CD4-positive, alpha-beta T cell (primary cell): ENCODE measurements at places on chromosomes 11 and 22. TPM values are rescaled to one million over a fixed set of nuclear protein-coding genes. Genes with fewer than 3 reads are reported as not detected.
A peak's percentile ranks its signal among the peaks of the same experiment; 100 is the strongest.

DNA sequence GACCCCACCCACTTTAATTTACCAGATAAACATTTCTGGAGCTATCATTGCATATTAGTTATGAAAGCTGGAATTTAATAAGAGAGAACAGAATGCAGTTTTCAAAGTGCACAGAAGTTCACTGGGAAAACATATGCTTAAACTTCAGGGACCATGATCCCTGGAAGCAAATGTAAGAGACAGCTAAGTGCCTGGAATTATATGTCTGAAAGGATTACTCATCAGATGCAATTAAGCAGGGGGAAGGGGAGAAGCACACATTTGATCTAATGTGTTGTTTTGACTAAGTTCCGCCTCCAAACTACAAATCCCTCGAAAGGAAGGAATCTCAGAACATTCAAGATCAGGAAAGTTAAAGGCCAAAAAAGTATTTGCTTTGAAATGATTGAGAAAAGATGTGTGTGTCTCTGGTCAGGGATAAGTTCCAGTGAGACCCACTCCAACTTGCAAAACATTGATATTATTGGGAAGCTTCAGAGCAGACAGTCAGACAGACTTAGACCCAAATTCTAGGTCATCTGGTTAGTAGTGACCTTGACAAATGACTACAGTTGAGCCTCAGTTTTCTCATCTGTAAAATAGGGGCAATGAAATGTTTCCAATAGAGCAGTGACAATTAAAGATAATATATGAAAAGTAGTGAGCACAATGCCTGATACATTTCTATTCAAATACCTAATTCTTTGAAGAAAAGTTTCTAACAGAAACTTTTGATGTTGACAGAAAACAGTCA is 147.6 kb downstream of the ME3 start:
- H3K4me1 ChIP-seq = no peaks in the 10 kb centered on the region
- DNase-seq = no peak
- H3K36me3 ChIP-seq = no peaks in the 10 kb centered on the region
- H3K4me3 ChIP-seq = no peak overlapping the region

GRCh38 chr22:30596886-30597285 is 5.2 kb upstream of the PES1 start:
- H3K4me1 ChIP-seq = peaks cover 6% of the 10 kb centered on the region
- no peak overlapping the region for H3K27ac ChIP-seq
- no peaks in the 10 kb centered on the region for H3K36me3 ChIP-seq
- no peak overlapping the region for H3K4me3 ChIP-seq

DNA sequence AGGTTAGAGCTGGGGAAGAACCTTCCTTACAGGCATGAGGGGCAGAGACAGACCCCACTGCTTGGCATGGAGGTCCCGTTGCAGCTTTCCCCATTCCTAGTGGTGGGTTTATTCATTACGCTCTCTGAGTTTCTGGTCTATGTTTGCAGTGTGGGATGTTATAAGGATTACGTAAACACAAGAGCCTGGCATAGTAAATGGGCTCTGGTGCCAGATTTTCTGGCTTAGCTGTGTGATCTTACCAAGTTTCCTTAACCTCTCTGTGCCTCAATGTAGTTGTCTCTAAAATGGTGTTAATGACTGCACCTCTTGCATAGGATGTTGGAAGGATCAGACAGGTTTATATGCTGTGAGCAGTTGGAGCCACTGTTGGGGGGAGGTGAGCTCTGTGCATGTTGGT is 15.1 kb downstream of the DTX4 start:
- no peak overlapping the region for H3K4me3 ChIP-seq
- no peak for DNase-seq
- H3K27me3 ChIP-seq = no peaks in the 10 kb centered on the region
- H3K36me3 ChIP-seq = no peaks in the 10 kb centered on the region

DNA sequence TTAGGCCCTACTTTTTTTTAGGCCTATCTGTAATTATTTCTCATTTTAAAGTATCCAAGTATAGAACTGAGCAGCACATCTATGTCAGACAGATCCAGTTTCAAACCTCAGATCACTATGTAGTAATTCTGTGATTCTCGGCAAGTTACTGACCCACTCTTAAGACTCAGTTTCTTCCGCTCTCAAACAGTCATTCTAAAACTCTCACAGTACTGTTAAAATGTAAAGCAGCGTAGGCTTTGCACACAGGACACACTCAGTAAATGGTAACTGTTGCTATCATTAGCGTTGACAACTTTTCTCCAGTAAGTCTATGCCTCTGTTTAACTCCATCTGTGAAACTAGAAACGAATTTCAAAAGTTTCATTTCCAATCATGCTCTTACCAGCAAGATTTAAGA is 277.1 kb downstream of the TTC28 start:
- no peaks in the 10 kb centered on the region for H3K4me1 ChIP-seq
- H3K27ac ChIP-seq = no peak overlapping the region
- H3K27me3 ChIP-seq = no peaks in the 10 kb centered on the region
- no peak for DNase-seq
- no peaks in the 10 kb centered on the region for H3K36me3 ChIP-seq

DNA sequence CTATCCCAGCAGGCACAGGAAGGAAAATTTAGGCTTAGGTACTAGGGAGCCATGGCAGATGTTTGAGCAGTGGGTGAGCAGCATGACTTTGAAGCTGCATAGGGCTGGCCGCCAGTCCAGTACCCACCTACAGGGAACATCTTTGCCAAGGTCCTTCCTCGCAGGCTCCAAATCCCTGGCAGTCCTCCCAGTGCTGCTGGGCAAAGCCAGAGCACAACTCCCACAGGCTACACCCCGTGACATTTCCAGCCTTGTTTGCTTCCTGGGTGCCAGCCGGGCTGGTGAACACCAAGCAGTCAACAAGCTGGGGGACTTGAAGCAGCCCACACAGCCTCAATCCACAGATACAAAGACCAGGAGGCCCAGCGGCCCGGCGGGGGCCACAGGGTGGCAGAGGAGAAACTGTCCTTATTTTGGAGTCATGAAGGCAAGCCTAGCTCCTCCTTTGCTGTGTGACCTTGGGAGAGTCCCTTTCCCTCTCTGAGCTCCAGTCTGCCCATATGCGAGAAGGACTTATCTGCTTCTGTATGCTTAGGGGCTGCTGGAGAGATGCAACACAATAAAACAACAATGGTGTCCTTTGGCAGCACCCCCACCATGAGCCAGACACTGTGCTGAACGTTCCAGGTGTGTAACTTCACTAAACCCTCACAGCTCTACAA is 28.0 kb downstream of the TPST2 start:
- H3K36me3 ChIP-seq = peaks cover 17% of the 10 kb centered on the region
- H3K4me1 ChIP-seq = peaks cover 10% of the 10 kb centered on the region
- no peak overlapping the region for H3K4me3 ChIP-seq
- no peak for DNase-seq
- no peak overlapping the region for H3K27ac ChIP-seq

- peaks cover 38% of the 10 kb centered on the region for H3K36me3 ChIP-seq
- H3K27ac ChIP-seq = no peak overlapping the region
- H3K4me3 ChIP-seq = no peak overlapping the region
- no peaks in the 10 kb centered on the region for H3K4me1 ChIP-seq
- DNase-seq = no peak
- H3K27me3 ChIP-seq = no peaks in the 10 kb centered on the region
These were observed 24.1 kb downstream of the CUL5 start for GRCh38 chr11:108032800-108033199.

DNA sequence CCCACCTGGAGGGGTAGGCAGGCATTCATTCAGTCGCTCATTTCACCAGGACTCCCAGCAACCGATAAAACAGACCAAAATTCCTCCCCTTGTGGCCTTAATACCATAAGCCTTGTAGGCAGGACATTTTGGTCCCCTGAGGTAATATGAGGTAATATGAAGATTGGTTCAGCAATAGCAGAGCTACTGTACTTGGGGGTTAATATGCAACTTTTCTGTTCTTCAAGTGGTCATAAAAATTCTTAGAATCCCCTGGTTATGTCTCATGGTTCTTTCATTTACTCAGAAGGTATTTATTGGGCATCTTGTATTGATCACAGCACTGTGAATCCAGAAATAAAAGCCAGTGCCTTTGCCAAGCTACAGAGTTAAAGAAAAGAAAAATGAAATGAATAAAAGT is 29.8 kb downstream of the SHISA8 start:
- no peak overlapping the region for H3K4me3 ChIP-seq
- H3K4me1 ChIP-seq = no peaks in the 10 kb centered on the region
- no peak for DNase-seq
- H3K27me3 ChIP-seq = no peaks in the 10 kb centered on the region

DNA sequence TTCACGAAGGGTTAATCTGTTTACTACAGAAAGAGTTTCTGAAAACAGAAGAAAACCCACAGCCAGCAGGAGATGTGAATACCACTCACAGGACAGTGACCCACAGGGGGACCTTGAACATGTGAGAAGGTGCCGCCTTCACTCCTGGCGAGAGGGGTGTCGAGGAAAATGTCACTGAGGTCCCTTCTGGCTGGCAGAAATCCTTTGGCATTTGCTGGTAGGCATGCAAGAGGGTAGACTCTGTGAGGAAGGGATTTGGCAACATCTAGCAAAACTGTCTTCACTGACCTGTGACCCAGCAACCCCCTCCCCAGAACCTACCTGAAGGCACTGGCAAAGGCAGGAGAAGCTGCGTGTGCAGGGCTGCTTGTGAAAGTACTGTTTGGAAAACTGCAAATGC is 8.6 kb downstream of the KCNQ1 start:
- H3K36me3 ChIP-seq = peaks cover 8% of the 10 kb centered on the region
- H3K27ac ChIP-seq = no peak overlapping the region
- H3K4me1 ChIP-seq = peaks cover 13% of the 10 kb centered on the region

DNA sequence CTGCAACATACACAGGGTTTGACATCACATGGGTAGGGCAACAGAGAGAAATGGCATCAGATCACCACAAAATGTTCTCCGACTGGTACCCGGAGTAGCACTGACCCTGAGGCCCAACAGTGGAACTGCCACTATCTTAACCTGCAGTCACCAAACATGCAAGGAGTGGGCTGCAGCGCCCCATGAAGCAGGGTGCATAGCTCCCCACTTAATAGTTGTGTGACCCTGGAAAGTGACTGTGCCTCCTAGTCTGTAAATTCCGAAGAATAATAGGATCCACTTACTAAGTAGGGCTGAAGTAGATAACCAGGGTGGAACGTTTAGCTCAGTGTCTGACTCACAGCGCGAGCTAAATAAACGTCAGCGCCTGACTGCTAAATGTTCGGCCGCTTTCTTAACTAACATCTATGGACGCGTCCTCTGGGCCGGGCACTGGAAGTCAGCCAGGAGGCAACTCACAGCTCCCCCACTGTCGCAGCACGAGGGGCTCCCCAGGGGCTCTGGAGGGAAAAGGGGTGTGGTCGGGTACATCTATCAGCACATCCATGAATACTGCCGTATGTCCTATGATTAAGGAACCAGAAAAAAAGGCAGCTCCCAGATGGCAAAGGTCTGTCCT is 777 bp downstream of the LTO1 start:
- peaks cover 31% of the 10 kb centered on the region for H3K36me3 ChIP-seq
- H3K27ac ChIP-seq = peak overlapping the region; percentile 80
- H3K4me1 ChIP-seq = peaks cover 32% of the 10 kb centered on the region
- peak; percentile 39 for DNase-seq
- H3K27me3 ChIP-seq = no peaks in the 10 kb centered on the region
- H3K4me3 ChIP-seq = peak overlapping the region; percentile 65

- H3K4me3 ChIP-seq = no peak overlapping the region
- H3K27ac ChIP-seq = no peak overlapping the region
- H3K4me1 ChIP-seq = no peaks in the 10 kb centered on the region
- H3K27me3 ChIP-seq = no peaks in the 10 kb centered on the region
These were observed 103.1 kb downstream of the TEAD1 start for GRCh38 chr11:12777208-12777874.

DNA sequence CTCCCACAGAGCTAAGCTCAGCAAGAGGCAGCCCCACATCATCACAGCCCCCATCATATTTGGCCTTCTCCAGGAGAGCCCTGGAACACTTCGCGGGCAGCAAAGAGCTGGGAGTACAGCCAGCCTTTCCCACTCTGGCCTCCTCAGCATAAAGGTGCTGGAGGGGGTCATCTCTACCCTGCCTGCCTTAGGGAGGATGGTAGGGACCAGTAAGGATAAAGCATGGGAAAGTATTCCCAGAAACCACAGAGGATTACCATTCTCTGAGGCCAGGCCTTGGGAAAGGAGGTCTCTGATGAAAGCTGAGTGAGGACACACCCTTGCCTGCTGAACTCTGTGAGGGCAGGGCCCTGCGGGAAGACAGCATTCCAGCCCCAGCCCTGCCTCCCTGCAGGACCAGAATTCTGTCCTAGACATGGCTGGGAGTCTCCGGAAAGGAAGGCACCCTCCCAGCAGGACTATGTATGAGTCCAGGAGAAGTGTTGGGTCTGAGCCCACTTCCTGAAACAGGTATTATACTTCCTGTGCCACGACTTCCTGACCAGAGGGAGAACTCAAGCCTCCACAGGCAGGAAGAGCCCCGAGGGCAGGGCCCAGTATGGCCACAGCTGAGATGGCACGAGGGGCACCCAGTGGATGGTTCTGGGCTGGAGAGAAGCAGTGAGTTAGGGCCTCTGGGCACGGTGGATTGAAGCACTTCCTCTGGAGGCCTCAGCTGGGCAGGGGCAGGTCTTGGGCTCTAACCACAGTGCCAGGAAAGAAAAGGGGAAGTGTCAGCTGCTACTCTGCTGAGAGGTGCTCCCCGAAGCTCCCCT is 12.9 kb upstream of the CASTOR1 start:
- H3K27ac ChIP-seq = peak overlapping the region; percentile 81
- peaks cover 97% of the 10 kb centered on the region for H3K4me1 ChIP-seq
- peak overlapping the region; percentile 3 for H3K4me3 ChIP-seq
- H3K36me3 ChIP-seq = peaks cover 63% of the 10 kb centered on the region
- DNase-seq = peak; percentile 59
- H3K27me3 ChIP-seq = no peaks in the 10 kb centered on the region

Gene CD3D
- total RNA-seq = 265 TPM

Gene SCT
- not detected for total RNA-seq

Gene DDIAS
- total RNA-seq = 0.59 TPM

Gene INS
- not detected for total RNA-seq

Gene CEP126
- total RNA-seq = 1.2 TPM

Gene RIMBP3B
- 0.11 TPM for total RNA-seq

Gene CHRM1
- total RNA-seq = not detected
